ENCODE measurements at places on chromosomes 16 and 17.

- DNase-seq: no peak
Measured at GRCh38 chr17:27466743-27467375, 10.6 kb downstream of the KSR1 start.

DNA sequence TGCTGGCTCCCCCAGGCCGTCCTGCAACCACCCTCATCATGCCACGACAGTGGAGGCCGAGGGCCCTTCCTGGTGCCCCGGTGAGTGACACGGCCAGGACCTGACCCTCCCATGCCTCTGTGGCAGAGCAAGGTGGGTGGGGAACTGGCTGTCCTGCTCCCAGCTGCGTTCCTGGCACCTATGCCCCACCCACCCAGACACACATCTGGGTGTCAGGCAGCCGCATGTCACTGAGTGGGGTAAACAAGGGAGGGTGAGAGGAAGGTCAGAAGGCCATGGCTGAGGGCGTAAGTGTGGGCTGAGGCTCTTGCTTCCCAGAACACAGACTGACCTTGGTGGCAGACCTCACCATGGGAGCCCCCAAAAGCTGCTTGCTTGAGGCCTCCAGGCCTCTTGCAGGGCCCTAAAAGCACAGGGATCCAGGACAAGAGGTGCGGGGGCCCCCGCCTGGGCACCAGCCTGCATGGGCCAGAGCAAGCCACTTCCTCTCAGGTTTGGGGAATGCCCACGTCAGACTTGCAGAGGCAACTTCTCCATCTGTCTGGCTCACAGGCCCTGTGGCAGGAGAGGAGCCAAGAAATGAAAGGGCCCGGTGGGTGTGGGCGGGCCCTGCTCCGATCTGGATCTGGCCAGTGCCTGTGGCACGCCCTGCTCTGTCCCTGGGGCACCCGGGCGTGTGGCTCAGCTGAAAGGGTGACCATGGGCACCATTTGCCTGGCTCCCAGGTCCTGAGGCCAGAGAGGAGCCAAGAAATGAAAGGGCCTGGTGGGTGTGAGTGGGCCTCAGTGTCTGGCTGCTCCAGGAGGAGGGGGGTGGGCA lies 3.9 kb upstream of the CCDC57 start:
- peak; percentile 82 for DNase-seq

DNA sequence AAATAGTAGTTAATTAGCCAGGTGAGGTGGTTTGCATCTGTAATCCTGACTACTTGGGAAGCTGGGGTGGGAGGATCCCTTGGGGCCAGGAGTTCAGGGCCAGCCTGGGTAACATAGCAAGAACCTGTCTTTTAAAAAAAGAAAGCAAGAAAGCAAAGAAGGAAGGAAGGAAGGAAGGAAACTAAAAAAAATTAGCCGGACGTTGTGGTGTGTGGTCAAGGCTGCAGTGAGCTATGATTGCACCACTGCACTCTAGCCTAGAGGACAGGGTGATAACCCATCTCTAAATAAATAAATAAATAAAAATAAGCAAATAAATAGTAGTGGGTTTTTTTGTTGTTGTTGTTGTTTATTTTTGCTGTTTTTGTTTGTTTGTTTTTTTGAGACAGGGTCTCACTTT lies 39.3 kb upstream of the MAP2K6 start:
- no peak for DNase-seq

- DNase-seq: no peak
Measured at GRCh38 chr17:78275355-78275754, 43.9 kb downstream of the TMEM235 start.

DNA sequence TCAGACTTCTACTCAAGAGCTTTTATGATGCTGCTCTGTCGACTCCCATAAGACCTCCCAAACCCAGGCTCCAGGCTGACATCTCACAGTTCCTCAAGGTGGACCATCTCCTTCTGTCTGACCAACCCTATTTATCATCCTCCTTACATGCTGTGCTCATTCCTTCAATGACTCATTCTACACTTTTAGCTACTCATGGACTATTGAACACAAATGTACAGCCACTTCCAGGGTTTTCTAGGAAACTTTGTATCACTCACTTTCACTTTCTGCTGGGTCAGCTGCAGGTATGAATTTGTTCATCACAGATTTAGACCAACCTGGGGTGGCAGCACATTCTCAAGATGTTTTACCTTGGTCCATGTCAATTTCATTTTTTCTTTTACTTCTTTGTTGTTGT lies 162.4 kb upstream of the FAM20A start:
- DNase-seq: peak; percentile 65

DNA sequence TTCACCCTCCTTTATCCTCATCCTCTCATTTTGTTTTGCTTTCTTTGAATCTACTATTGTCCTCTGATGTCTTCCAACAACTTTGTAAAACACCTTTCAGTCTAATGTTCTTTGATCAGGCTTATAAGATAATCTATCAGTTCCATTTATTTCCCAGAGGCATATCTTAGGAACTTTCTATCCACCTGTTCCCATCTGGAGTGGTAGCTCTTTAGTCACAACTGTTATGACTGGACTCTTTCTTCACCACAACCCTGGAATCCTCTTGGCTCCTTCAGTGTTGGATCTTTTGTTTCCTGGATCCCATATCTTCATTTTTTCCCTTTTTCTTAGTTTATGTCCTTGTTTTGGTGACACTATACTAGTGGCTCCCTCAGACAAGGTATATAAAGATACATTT lies 23.5 kb downstream of the RPS6KB1 start:
- DNase-seq: no peak

- no peak for DNase-seq
Measured at GRCh38 chr17:28887871-28888471, 9.6 kb downstream of the FLOT2 start.

- peak; percentile 48 for DNase-seq
Measured at GRCh38 chr16:11128211-11129141, 127.5 kb downstream of the SOCS1 start.

DNA sequence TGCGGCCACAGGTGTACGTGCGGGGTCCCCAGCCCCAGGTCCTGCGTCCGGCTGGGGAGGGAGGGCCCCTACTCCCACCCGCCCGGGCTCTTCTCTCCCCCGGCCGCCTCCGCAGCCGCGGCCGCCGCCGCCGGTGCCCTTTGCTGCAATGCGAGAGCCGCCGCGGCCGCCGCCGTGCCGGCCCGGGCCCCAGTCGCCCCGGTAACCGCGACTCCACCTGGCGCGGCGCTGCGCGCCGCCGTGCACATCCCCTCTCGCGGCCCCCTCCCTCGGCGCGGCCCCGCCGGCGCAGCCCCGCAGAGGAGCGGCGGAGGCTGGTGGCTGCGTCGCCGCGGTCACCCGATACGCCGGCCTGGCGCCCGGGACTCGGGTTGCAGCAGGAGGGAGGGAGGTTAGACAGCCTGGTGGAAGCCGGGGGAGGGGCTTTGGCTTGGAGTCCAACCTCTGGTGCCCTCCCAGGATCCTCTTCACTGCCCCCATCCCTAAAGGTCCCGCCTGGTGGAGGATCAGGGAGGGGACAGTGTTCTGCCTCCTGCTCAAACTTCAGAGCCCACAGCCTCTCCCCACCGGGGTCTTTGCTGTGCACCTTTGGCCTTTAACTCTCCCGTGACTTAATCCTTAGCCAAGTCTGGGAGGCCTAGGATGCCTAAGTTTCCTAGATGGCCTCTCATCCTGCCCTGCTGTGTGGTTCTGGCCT lies 32.9 kb downstream of the SRCIN1 start:
- DNase-seq: no peak

GRCh38 chr17:64443086-64443760 lies 5.7 kb upstream of the MILR1 start:
- peak; percentile 44 for DNase-seq

- no peak for DNase-seq
Measured at GRCh38 chr17:49294122-49294521, 63.5 kb upstream of the PHOSPHO1 start.

DNA sequence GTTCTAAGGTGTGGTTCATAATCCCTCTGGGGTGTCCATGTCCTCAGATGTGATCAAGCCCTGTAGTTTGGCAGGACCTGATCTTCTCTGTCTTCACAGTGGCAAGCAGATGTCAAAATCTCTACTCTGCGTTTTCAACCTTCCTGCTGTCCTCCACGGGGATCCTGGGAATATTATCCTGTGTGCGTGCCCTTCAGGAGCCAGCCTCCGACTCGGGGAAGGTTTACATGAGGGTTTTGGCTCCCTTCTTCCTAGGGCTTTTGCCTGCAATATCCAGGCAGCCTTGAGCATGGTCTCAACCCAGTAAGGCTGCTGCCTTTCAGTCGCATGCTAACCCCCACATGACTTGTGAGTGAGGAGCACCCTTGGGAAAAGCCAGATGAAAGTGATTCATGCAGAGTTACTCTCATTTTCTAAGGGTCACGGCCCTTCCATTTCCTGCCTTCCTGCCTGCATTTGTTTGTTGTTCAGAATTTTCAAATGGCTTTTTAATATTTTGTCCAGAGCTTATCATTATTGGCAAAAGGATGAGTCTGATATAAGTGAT lies 202.2 kb upstream of the CHMP6 start:
- peak; percentile 68 for DNase-seq

DNA sequence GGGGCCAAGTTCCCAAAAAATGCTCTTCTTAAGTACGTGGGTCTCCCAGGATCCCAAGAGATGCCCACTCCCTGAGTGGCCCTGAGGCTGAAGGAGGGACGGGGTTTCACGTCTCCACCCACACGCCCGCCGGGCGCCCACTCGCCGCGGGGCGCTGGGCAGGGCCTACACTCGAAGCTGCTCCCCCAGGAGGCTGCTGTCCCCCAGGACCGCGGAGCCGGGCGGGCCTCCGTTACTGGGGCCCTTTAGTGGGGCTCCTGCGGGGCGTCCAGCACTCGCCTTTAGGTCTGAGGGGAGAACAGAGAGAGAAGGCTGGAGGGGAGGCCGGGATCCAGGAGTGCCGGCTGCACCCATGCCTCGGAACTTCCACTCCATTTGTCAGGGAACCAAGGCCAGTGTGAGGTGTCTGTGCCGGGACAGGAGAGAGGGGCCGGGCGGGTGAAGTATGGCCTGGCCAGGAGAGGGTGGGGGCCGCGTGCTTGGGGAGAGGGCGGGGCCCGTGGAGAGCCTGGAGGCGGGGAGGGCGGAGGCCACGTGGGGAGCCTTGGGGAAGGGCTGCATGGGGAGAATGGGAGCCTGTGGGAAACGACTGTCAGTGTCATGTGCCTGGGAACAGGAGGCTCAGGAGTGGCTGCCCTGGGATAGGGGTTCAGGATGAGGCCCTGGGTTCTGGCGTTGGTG lies 18.8 kb downstream of the NUBP1 start:
- DNase-seq: no peak
